Inflammatory macrophage treated with lipopolysaccharide for 1 hour (primary cell): ENCODE measurements at places on chromosomes 7 and 10.

DNA sequence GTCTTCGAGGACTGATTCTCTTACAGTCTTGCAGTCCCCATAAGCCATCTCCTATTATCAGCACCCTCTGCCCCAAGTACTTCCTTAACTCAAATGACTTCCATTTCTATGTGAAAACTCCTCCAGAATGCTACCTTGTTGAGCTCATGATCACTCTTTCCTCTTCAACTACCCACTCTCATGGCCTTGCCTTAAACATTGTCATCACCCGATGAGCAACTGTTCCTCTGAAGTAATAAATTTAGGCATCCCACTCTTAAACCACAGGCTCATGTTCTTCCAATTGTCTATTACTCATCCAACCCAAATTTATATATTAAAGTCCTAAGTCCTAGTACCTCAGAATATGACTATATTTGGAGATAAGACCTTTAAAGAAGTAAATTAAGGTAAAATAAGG is 152.9 kb downstream of the C1GALT1 start:
- peak; percentile 38 for DNase-seq

GRCh38 chr10:31604646-31605170 is 285.7 kb downstream of the ZEB1 start:
- no peak for DNase-seq

GRCh38 chr7:131546126-131546525 is 10.3 kb downstream of the PODXL start:
- peak; percentile 18 for DNase-seq

GRCh38 chr7:12685550-12685949 is 1.9 kb upstream of the ARL4A start:
- peak; percentile 55 for DNase-seq

GRCh38 chr7:143975617-143976016 is 21.0 kb downstream of the OR2F1 start:
- no peak for DNase-seq

- DNase-seq: no peak
Measured at GRCh38 chr7:127635659-127636285, 16.2 kb upstream of the SND1 start.

DNA sequence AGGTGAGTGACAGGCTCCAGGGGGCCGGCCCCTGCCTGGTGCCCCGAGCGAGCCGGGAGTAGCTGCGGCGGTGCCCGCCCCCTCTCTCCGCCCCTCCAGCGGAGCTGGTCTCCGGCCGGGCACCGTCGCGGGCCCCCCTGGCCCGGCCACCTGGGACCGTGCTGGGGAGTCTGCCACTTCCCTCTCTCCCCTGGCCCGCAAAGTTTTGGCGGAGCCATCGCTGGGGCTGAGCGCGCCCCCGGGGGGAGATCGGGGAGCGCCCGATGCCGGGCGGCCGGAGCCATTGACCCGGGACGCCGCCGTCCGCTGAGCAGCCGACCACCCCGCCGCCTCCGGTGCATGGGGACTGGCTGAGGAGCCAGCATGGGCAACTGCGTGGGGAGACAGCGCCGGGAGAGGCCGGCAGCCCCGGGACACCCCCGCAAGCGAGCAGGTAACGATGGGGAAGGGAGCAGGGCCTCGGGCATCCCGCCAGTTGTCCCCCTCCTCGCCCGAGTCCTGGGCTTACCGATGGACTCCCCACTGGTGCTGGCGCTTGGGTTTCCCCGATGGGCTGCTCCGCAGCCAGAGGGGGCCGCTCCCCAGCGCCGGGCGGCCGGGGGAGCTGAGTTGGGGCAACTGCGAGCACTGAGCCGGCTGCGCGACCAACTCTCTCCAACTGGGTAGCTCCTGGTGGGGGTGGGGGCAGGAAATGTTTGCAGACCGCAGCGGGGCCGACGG is at the start of gene UBTD1:
Gene UBTD1 (plus strand): TSS at position 84 of the 720 bp plus-strand sequence. CDS start 280 bp downstream, at position 364.
- peak; percentile 13 for DNase-seq

DNA sequence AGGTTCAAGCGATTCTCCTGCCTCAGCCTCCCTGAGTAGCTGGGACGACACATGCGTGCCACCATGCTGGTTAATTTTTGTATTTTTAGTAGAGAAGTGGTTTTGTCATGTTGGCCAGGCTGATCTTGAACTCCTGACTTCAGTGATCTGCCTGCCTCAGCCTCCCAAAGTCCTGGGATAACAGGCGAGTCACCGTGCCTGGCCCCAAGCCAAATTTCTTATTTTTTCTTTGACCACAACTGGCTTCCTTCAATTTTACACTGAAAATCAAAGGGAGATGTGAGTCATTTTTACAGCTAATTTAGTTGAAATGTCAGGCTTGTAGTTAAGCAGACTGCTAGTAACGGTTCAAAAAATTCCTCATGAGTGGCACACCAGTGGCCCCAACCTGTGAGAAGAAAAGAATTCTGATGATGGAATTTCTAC is 7.8 kb downstream of the RNF216 start:
- DNase-seq: peak; percentile 40

DNA sequence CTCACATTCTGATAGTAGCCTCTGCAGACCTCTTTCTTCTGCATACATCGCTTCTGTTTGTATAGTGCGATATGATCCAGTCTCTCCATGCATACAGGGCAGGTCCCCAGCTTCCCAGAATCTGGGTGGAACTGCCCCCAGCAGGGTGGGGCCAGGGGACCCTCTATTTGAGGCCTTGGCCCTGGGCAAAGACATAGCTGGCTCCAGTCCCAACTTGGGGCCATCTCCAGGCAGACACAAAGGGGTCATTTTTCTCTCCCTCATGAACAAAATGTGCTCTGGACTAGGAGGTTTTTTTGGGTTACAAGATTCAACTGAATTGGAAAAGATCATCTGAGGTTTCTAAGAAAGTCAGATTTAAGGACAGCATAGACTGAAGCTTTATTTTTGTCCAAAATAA is 21.1 kb upstream of the HSPA12A start:
- no peak for DNase-seq

GRCh38 chr7:155136619-155137243 is 66.6 kb downstream of the HTR5A start:
- DNase-seq: no peak

- no peak for DNase-seq
Measured at GRCh38 chr10:129958629-129959543, 5.2 kb downstream of the EBF3 start.

GRCh38 chr10:63286340-63286739 is 153.2 kb downstream of the NRBF2 start:
- no peak for DNase-seq

DNA sequence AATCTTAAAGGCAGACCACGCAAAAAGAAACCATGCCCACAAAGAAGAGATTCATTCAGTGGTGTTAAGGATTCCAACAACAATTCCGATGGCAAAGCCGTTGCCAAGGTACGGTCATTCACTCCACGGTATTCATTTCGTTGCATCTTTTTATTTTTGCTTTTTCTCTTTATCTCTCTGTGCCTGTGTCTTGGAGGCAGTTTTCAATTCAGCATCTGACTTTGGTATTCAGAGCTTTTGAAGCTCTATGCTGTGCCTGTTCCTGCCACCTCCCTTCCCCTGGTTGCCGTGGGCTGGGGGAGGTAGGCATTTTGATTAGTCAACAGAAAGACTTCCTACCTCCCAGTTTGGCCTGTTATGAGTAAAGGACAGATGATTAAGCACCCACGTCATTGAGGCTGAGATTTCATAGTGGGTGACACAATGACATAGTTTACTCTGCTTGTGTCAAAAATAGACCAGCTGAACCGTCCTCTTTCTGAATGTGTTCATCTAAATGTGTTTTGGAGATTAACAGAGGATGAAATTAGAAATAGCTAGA is 149.5 kb downstream of the ARID5B start:
- DNase-seq: peak; percentile 93

- no peak for DNase-seq
Measured at GRCh38 chr10:49760789-49761188, 1.3 kb downstream of the OGDHL start.

GRCh38 chr7:157017603-157018327 is 7.3 kb upstream of the MNX1 start:
- no peak for DNase-seq

DNA sequence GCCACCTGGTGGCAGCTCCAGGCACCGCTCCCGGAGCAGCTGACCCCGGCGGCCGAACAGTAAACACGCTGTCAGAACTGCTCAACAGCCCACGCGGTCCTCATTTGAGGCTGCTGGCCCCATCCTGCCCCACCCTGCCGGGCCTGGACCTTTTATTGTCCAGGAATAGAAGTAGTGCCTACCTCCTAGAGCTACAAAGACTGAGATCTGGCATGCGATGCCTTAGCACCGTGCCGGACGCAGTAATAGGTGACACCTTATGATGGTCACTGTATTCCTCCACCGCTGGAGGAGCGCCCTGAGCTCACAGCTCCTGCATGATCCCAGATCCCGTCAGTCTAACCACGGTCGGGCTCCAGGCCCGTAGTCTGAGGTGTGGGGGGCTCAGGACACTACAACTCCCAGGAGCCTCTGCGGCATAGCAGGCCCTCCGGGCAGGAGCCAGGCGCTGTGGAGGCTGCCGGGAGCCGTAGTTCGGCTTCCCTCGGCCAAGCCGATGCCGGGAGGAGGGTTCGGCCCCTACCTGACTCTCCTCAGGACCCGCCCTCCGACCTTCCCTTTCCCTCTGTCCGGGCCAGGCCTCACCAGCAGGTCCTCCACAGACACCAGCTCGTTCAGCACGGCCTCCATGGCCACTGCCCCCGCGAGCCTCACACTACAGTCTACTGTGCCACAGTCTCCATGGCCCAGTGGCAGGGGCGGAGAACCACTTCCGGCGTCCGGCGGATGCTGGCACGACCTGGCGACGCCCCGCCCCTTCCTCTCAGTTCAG is at the start of gene FIS1:
Gene FIS1 (minus strand): TSS at position 707 of the 772 bp plus-strand sequence. CDS start 77 bp downstream, at position 630.
- peak; percentile 88 for DNase-seq

DNA sequence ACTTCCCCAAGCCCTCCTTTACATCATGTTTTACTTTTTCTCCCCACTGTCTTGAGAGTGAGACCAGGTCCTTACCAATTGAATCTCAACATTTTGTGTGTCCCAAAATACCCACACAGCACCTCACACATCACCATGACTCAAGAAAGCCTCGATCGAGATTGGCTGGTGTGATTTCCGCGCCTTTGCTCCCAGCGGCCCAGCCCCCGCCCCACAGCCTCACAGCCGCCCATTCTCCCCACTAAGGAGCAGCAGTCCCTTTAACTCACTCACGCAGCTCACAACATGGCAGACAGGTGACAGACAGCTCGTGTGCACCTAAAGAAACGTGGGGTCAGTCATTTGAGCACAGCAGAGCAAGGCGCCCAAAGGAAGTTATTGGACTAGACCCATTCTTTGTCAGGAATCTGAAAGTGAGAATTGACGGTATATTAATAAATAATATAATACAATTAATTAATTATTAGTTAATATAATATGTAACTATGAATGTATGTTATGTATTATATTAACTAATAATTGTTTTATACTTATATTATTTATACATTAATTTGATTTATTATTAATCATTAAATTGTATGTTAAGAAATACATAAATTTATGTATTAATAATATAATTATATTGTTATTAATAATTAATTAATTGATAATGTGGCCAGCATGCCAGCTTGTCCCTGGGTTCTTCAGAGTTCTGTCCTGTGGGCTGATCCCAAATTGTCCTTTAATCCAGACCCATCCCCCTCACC is 204.9 kb upstream of the RNF32 start:
- no peak for DNase-seq

- DNase-seq: no peak
Measured at GRCh38 chr7:96304573-96304972, 17.3 kb downstream of the SLC25A13 start.

- peak; percentile 31 for DNase-seq
Measured at GRCh38 chr10:79473496-79474095, 28.2 kb upstream of the ZCCHC24 start.

DNA sequence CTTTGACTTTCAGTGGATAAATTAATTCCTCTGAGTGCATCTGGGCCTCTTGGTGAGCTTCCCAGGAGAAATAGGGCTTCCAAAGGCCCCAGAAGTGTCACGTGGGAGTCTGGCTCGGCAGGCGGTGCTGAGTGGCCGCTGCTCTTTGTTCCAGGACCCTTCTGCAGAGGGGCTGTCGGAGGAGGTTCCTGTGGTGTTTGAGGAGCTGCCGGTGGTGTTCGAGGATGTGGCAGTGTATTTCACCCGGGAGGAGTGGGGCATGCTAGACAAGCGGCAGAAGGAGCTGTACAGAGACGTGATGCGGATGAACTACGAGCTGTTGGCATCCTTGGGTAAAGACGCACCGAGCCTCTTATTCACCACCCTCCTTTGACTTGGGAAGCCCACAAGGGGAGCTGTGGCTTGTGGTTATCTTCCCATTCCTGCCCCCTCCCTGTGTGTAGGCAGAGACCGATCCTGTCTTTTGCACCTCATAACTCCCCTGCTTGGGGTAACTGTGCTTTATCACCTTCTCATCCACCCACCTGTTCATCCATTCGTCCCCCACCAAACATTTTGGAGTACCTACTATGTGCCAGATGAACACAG is 11.9 kb downstream of the ZNF862 start:
- DNase-seq: no peak

DNA sequence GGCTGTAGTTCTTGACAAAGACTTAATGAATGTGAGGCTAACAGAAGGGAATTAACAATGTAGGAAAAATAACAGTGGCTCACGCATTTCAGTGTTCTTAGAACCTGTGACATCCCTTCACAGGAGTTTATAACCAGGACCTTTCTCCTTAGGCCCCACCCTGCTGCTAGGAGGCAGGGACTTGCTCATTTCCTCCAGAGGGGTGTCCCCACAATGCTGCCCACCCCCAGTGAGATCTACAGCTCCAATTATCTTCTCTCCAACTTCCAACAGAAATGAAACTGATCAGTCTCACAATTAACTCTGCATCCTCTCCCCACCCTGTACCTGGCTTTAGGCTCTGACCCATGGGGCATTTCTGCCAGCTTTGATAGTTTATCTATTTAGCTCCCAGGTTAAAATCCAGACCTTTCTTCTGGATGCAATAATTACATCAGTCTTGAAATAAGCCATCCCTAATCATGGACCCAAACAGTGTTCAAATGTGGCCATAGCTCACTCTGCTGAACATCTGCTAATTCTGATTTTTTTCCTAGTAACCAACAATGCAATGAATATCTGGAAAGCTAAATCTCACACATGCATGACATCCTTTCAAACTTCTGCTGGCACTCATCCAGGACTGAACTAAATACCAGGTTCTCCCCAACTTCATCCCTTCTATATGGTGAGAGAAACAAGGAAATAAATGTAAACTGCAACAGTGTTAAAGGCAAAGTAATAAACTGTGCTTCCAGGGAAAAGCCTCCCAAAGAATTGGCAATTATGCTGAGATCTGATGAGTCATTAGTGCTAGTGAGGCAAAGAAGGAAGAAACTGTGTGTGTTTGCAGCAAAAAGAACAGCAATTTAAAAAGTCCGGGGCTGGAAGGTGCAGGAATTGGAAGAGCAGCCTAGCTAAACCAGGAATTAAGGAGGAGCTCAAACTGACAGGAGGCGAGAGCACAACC is 64.6 kb downstream of the HERPUD2 start:
- no peak for DNase-seq
